SK-N-SH treated with all-trans-retinoic acid at 6 μM for 48 hours (cell line): ENCODE measurements at places on chromosomes 3 and 15.

- ATAC-seq = no peak
Measured at GRCh38 chr15:57611123-57611522, 19.4 kb downstream of the MYZAP start.

DNA sequence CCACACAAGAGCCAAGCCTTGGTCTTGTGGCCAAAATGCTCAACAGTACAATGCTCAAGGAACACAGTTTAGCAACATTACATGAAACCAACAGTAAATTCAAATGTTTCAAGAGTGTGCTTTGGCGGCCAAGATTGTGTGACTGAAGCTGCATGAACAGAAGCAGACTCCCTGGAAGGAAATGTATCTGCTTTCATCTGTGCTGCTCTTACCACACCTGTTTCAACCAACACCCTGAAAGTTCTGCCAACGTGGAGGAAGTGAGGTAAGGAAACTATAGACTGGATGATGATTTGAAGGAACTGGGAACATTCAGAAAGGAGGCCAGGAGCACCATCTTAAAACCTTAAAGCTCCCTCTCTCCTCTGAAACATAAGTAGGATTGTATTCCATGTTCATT is 55.7 kb downstream of the MB21D2 start:
- ATAC-seq = no peak

DNA sequence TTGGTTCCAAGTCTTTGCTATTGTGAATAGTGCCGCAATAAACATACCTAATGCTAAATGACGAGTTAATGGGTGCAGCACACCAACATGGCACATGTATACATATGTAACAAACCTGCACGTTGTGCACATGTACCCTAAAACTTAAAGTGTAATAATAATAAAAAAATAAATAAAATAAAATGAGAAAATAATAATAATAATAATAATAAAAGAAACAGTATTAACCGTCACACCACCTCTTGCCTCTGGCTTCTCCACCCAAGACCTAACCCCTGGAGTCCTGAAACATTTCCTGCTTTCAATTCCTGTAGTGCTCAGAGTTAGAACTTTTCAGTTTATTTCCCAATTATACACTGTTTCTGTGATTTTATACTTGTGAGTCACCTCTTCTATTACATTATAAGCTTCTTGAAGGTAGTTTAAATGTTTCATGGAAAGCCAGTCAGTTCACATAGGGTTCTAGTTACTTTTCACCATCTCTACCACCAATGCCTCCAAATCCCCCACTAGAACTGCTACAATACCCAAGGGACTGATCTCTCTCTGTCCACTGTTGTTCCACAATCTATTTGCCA is 18.4 kb upstream of the GHSR start:
- ATAC-seq = peak; percentile 51

- no peak for ATAC-seq
Measured at GRCh38 chr15:47136236-47136635, 581.1 kb upstream of the SEMA6D start.

DNA sequence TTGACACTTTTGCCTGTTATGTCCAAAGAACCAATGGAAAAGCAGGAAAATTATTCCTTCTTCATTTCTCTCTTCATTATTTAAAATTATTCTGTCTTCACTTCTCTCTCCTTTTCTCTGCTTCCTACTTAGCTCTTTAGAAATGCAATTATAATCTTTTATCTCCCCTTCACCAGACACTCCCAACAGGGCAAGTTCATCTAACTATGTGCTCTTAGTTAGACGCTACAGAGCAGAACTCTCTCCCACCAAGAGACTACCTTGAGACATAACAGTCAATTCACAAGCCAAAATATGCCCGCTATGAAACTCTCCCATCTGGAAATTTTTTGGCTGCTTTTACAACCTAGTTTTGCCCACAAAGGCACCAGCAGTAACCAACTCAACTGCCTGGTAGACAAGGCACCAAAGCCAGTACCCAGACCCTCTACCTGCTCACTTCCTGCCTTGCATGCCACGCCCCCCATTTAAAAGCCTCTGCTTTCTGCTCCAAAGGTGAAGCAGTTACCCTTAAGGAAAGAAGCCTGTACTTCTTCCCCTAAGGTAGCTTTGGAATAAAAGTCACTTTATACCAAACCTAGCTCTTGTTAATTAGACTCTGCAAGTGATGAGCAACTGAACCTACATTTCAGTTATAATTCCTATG is 28.1 kb downstream of the CCRL2 start:
- ATAC-seq = no peak

GRCh38 chr3:29653680-29654079 is 372.8 kb downstream of the RBMS3 start:
- ATAC-seq = no peak
